ENCODE measurements at places on chromosomes 11 and 22. TPM values are rescaled to one million over a fixed set of nuclear protein-coding genes. Genes with fewer than 3 reads are reported as not detected.

Gene PDGFB
- 16.8 TPM for total RNA-seq

Gene CSTPP1
- 37.1 TPM for total RNA-seq

Gene BDNF
- total RNA-seq: 4.2 TPM

Gene EMID1
- 0.42 TPM for total RNA-seq

DNA sequence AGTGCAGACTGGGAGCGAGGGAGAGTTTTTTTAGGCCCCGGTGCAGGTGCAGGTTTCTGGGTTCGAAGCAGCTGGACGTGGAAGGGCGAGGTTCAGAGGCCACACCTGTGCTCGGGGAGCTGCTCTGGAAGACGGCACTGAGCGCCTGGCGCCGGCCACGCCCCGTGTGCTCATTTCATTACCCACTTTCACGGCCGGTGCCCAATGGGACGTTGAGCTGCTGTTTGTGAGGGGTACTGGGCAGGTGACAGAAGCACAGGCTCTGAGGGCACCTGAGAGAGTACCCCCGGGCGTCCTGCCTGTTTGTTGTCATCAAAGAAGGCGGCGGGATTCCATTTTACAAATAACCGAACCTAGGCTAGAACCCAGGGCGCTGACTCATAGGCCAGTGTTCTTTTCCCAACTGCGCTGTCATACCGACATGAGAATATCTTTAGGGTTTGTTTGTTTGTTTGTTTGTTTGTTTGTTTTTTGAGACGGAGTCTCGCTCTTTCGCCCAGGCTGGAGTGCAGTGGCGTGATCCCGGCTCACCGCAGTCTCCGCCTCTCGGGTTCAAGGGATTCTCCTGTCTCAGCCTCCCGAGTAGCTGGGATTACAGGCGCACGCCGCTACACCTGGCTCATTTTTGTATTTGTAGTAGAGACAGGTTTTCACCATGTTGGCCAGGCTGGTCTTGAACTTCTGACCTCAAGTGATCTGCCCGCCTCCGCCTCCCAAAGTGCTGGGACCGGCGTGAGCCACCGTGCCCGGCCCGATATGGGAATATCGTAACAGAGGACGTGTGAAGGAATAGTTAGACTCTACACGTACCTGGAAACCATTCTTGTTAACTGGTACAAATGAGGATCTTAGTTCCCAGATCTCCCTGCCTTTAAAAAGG is 16.6 kb upstream of the SPTBN2 start:
- DNase-seq: peak; percentile 73

GRCh38 chr22:17828502-17829080 is 54.3 kb upstream of the BID start:
- no peak for DNase-seq

- no peak for DNase-seq
Measured at GRCh38 chr22:30998329-30998728, 29.3 kb downstream of the TUG1 start.

GRCh38 chr22:23002612-23003180 is 67.6 kb upstream of the GNAZ start:
- no peak for DNase-seq

DNA sequence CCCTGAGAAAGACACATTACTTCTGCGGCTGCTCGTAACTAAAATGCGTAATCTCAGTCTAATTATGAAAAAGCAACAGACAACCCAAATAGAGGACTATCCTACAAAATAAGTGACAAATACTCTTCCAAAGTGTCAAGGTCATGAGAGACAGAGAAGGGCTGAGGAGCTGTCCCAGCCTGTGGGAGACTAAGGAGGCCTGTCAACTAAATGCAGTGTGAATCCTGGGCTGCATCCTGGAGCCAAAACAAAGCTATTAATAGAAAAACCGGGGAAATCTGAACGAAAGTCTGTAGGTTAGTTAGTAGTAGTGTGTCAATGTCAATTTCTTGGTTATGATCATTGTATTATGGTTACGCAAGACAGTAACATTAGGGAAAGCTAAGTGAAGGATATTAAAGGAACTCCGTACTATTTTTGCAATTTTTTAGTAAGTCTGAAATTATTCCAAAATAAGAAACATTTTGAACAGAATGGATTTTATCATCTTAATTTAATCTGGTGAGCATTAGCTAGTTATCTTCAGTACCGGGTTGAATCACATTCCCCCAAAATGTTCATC is 39.8 kb upstream of the SLC35C1 start:
- DNase-seq: no peak

GRCh38 chr11:69144316-69145049 is 11.3 kb upstream of the SMIM38 start:
- DNase-seq: no peak

GRCh38 chr22:27134315-27134701 is 476.9 kb downstream of the MIAT start:
- no peak for DNase-seq
